Activated CD8-positive, alpha-beta memory T cell treated with anti-CD3 and anti-CD28 coated beads, Interleukin-2, amount 50 U/mL, for 48 hours (primary cell): ENCODE measurements at places on chromosomes 16 and 17.
A peak's percentile ranks its signal among the peaks of the same experiment; 100 is the strongest.

- DNase-seq, result no peak
Observed at GRCh38 chr17:21193031-21193430, 20.9 kb downstream of the TMEM11 start.

- DNase-seq, result peak; percentile 58
Observed at GRCh38 chr17:49132699-49133364, at the start of gene B4GALNT2. TSS of gene B4GALNT2 (plus strand) at chr17:49132769. CDS start at chr17:49132793, 24 bp downstream.

DNA sequence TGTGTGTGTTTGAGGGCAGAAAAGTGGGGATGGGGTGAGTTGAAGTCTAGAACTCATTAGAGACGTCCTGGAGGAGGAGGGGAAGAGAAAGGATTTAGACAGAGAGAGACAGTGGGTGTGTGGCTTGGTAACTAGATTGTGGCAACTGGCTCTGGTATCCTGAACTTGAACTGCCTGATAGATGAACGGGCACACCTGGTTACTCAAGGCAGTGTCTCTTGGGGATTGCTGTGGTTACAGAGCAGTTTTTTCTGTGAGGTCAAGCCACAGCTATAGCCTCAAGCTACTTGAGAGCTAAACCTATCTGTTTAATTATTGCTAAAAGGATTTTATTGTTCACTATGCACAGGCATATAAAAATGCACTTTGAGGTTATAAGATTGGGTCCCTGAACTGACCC lies 29.8 kb upstream of the MYH2 start:
- DNase-seq, result no peak

DNA sequence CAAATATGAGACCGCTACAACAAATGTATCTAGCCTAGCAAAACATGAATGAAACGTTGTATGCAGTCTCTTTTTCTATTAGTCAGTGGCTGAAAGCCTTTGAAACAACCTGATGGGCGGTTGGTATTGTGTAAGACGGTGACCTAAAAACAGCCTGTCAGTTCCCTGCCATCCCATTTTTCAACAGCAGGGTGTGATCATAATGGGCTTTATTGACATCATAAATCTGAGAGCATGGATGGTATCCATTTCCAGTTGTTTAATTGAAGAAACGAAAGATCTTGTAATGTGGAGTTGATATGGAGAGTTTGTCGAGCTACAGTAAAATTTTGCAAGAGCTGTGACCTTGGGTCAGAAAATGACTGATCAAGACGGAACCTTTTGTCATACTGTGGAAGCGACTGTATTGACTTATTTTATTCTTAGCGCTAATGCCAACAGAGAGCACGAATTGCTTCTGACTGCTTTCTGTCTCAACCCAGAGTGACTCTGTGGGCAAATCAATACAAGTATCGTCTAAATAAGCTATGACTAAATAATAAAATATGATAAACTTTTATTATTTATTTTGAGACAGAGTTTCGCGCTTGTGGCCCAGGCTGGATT lies 12.3 kb upstream of the MEIOB start:
- no peak for DNase-seq

GRCh38 chr16:13414154-13414553 lies 505.8 kb upstream of the ERCC4 start:
- DNase-seq, result no peak

DNA sequence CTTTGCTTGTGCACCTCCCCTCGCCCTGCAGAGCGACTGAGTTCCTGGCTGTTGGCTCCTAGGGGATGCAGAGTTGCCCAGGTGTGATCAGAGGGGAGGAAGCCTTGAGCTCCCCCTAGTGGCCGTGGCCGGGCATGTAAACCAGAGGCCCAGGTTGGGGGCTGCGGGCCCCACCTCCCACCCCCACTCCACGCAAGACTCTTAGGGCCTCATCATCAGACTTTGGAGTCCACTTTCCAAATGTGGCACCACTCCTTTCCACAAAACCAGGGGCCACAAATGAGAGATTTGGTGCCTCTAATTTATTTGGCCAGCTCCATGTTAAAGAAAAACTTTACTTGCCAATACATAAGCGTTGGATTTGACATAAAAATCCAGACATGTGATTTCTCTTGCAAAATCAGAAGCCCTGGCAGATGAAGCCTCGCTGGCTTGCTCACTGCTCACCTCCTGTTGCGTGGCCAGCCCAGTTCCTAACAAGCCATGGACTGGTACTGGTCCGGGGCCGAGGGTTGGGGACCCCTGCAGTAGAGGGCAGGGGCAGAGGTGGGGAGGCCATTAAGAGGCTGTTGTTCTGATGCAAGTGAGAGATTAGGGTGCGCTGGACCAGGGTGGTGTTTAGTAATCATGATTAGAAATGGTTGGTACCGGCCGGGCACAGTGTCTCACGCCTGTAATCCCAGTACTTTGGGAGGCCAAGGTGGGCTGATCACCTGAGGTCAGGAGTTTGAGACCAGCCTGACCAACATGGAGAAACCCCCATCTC lies 28.7 kb upstream of the GAS7 start:
- peak; percentile 85 for DNase-seq

DNA sequence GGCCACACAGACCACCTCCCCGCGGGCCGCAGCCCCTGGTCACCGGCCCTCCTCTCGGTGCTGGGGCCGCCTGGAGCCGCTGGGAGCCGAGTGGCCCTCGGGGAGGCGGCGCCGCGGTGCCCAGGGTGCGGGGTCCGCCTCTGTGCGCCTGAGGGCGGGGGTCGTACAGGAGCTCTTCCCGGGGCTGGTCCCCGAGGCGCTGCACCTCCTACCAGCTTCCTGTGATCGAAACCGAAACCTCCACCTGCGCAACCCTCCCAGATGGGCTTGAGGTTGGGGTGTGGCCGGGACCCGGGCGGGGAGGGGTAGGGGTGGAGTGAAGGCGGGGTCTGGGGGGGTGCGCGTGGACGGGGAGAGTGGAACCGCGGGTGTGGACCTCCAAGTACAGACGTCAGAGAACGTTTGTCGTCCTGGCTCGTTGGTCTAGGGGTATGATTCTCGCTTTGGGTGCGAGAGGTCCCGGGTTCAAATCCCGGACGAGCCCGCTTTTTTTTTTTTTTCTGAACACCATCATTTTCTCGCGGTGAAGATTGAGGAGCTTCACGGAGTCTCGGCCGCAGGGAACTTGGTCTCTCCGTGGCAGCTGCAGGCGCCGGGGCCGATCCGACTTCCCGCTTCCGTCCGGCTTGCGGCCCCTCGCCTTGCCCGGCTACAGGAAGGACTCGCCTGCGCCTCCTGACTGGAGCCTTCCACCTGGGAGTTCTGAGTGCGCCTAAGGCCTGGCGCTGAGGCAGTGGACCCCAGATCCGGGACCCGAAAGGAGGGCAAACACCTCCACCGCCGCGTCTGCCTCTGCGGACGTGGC lies 23.9 kb downstream of the ZNF213 start:
- DNase-seq, result peak; percentile 94

GRCh38 chr17:61480414-61480807 lies 28.2 kb downstream of the TBX4 start:
- no peak for DNase-seq

DNA sequence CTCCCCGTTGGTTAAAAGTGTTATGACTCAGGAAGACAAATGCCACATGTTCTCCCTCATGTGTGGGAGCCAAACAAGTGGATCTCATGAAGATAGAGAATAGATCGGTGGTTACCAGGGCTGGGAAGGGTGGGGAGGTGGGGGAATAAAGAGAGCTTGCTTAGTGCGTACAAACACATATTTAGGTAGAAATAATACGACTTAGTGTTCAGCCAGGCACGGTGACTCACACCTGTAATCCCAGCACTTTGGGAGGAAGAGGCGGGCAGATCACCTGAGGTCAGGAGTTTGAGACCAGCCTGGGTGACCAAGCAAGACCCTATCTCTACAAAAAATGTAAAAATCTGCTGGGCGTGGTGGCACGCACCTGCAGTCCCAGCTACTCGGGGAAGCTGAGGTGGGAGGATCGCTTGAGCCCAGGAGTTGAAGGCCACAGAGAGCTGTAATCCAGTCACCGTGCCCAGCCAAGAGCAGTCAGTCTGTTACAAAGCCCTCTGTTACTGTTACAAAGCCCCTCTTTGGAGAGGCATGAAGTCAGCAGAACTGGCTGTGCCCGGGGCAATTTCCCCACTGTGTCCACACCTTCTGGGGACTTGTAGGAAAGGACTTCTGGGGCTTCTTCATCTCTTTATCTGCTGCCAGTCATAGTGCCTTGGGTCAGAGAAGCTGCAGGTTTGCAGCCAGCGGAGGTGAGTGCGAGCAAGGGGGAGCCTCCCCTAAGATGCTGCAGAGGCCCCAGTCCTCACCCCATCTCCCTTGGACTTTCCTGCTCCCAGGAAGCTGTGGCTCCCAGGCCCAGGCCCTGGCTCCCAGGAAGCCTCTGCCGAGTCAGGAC lies 4.3 kb upstream of the ALDH3A1 start:
- no peak for DNase-seq

DNA sequence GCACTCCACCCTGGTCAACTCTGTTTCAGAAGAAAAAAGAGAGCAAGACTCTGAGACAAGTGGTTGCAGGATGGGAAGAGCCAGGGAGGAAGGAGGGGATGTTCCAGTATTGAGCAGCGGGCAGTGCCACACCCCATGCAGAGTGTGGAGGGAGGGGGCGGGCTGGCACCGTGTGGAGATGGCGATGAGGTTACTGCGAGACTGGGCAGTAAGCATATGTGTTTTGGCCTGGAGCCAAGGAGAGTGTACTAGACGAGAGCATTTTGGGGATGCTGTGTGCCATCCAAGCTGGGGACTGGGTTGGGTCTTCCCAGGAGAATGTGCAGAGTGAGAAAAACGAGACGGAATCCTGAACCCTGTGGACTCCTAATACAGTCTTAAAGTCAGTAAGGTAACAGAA lies 3.4 kb downstream of the TBC1D24 start:
- no peak for DNase-seq
